ENCODE measurements at places on chromosomes 7 and 10. TPM values are rescaled to one million over a fixed set of nuclear protein-coding genes. Genes with fewer than 3 reads are reported as not detected.

Gene MUC12
- 2.4 TPM for total RNA-seq

Gene INMT
- 2.6 TPM for total RNA-seq

Gene RNF32
- total RNA-seq, result 3.2 TPM

Gene SNX10
- 3.3 TPM for total RNA-seq

Gene NEUROD6
- not detected for total RNA-seq

Gene IFIT2
- not detected for total RNA-seq

Gene HOXA5
- total RNA-seq, result not detected

Gene RTKN2
- 1.2 TPM for total RNA-seq

Gene CTAGE4
- not detected for total RNA-seq

Gene EGR2
- 0.33 TPM for total RNA-seq

Gene PLAU
- 5.4 TPM for total RNA-seq

Gene HOXA11
- total RNA-seq, result not detected

Gene CCNY
- 52.3 TPM for total RNA-seq

Gene SEC61A2
- total RNA-seq, result 25.3 TPM

Gene RARRES2
- 4.2 TPM for total RNA-seq

Gene SHH
- not detected for total RNA-seq

Gene CALCR
- not detected for total RNA-seq

Gene ALOX5
- 1.4 TPM for total RNA-seq

Gene SFRP5
- 35.0 TPM for total RNA-seq

Gene PRTFDC1
- total RNA-seq, result 3.8 TPM

Gene ZNF239
- 6.1 TPM for total RNA-seq

Gene HIPK2
- total RNA-seq, result 47.0 TPM

Gene ODAD2
- total RNA-seq, result 0.63 TPM

Gene TAS2R5
- total RNA-seq, result 1.1 TPM
